Kidney glomerular epithelial cell (primary cell): ENCODE measurements at places on chromosomes 1 and 21.

DNA sequence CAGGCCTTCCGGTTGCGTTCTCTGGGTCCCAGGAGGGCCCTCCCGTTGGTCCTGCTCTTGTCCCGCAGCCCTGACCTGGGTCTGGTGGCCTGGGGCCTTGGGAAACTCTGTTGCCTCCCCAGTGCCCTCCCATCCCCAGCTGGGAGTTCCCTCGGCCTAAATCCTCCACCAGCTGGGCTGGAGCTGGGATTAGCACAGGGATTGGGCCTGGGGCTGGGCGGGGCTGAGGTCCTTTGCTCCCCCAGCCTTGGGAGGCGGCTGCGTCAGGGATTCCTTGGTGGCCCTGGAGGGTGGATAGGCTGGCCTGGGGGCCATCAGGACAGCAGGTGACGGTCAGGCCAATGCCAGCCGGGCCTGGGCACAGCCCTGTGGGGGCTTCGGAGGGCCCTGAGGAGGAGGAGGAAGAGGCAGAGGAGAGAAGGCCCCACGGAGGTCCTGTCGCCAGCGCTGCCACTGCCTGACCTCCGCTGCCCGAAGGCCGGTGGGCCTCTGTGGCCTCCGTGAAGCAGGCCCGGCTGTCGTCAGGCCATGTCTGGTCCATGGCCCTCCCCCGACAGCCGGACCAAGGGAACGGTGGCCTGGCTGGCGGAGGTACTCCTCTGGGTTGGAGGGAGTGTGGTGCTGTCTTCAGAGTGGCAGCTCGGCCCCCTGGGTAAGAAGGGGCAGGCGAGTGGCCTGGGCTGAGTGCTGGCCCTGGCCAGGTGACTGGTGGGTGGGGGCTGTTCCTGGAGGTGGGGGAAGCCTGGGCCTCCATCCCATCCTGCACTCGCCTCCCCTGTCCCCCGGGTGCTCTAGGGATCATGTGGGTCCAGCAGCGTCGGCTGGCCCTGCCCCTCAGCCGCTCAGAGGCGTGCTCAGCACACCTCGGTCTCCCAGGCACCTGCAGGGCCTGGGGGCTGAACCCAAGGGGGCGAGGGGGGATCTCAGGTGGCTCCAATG, at the start of gene PLCH2:
PLCH2 (plus strand) TSS at position 229 of the 939 bp plus-strand sequence; CDS start at position 529, 300 bp downstream.
- no peak for DNase-seq

GRCh38 chr1:115989699-115990098, 13.4 kb downstream of the SLC22A15 start:
- no peak for DNase-seq

DNA sequence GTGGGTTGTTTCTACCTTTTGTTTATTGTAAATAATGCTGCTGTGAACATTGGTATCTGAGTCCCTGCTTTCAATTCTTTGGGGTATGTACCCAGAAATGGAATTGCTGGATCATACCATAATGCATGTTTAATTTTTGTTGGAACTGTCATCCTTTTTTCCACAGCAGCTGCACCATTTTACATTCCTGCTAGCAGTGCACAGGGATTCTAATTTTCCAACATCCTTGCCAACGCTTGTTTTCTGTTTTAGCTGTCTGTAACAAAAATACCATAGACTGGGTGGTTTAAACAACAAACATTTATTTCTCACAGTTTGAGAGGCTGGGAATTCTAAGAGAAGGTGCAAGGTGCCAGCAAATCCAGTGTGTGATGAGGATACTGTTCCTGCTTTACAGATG, 65.1 kb downstream of the RAVER2 start:
- no peak for DNase-seq

- DNase-seq = no peak
Measured at GRCh38 chr21:44255511-44255981, 6.2 kb downstream of the DNMT3L start.

GRCh38 chr1:118650107-118650807, 337.9 kb downstream of the TBX15 start:
- no peak for DNase-seq

DNA sequence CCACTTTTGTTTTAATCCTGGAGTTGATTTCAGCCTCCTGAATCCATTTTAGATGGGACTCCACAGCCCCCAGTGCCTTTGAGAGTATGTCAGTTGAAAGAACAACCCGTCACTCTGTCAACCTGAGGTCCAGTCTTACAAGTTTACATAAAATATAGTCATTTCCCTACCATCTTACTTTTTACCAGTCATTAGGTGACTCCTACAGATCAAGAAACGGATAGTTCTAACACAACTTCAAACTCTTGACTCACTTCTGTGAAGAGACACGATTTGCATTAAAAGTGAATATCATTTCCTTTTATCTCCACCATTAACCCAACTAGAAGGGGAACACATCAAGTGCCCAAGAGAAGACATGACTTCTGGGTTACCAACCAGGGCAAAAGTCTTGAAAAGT, 147.1 kb downstream of the NTPCR start:
- peak; percentile 71 for DNase-seq

DNA sequence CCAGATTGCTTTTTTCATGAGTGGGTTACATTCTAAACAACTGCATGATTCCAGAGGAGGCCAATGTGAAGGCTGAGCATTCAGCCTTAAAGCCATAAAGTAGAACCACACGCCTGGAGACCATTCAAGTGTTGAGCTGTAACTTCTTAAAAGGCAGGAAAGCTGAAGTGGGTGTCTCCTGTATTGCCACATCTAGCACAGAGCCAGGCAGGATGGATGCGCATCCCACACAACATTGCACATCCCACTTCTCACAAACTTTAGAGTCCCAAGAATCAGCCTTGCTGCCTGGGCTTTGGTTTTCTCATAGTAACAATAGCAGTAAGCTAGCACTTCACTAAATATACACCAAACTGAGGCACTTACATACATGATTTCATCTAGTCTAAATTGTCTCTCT, 151.7 kb downstream of the DAB1 start:
- no peak for DNase-seq

GRCh38 chr1:80540149-80540548, 1260.6 kb upstream of the ADGRL2 start:
- no peak for DNase-seq
